Right renal pelvis (tissue), 4 donors: ENCODE measurements at places on chromosomes 4 and X.
A peak's percentile ranks its signal among the peaks of the same experiment; 100 is the strongest.

DNA sequence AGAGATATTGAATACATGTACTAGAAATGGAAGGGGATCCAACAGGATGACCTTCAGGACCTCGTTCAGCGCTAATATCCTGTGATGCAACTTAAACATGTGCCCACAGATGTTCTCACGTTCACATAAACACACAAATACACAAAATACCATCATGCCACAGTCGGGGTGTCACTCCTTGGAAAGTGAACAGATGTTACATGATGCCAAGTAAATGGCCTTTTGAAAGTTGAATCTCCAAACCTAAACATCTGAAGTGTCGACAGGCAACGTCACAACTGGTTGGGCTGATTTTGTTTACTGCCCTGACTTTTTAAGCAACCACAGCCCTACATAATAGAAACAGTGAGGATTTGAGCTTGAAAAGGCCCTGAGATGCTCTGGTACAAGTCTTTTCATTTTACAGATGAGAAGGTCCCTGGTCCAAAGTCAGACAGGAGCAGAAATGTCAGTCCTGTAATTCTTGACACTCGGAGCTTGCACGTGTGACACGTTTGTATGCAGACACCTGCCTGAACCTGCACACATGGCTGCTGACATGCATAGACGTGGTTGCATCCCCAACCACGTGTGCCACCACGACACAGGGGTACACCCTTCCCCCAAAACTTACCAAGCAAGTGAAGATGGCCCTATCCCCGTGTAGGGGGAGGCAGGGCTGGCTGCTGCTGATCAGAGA lies 23.5 kb upstream of the BCORL1 start:
- no peak for DNase-seq

GRCh38 chr4:10492464-10492863 lies 35.2 kb upstream of the ZNF518B start:
- no peak for DNase-seq

DNA sequence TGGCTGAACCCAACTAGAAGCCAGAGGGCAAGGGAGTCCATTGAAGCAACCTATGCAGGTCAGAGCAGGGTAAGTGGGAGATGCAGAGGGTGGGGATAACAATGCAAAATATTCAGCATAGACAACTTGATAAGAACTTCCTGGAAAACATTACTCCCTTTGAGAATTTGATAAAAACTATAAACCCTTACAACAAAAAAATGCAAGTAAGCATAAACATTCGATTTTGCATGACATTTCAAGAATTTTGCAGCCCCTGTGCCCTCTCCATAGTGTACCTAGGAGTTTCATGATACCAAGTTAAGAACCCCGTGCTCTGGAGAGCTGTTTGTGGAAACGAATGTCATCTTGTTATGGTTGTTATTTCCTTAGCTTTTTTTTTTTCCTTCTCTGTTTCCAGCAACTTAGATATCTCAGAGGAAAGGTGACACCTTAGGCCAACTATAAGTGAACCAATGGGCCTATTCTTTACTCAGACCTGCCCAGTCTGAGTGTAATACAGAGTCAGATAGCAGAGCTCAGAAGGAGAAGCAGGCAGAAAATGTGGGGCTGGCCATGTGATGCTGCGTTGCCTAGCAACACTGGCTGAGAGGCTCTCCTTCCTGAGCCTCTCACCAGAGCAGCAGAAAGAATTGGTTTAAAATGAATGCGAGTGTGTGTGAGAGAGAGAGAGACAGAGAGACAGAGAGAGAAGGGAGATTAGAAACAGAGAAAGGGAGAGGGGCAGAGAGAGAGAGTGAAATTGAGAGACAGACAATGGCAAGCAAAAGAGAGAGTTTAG lies 36.7 kb upstream of the GABRQ start:
- no peak for DNase-seq

DNA sequence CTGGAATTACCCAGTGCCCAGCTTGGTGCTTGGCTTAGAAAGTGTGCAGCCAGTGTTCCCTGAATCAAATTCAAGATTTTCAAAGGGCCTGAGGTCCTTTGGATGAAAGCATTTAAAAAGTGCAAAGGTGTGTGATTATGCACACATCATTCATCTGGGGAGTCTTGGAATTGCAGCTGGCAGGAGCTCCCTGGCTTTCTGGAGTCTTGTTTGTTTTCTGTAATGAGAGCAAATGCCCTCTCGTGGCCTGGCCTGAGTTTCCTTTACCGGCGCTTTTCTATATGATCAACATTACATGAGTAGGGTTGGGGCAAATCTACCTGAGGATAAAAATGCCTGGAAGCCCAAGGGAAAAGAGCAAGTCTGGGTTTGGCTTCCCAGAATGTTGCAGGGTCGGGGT lies 24.6 kb upstream of the SORCS2 start:
- no peak for DNase-seq

DNA sequence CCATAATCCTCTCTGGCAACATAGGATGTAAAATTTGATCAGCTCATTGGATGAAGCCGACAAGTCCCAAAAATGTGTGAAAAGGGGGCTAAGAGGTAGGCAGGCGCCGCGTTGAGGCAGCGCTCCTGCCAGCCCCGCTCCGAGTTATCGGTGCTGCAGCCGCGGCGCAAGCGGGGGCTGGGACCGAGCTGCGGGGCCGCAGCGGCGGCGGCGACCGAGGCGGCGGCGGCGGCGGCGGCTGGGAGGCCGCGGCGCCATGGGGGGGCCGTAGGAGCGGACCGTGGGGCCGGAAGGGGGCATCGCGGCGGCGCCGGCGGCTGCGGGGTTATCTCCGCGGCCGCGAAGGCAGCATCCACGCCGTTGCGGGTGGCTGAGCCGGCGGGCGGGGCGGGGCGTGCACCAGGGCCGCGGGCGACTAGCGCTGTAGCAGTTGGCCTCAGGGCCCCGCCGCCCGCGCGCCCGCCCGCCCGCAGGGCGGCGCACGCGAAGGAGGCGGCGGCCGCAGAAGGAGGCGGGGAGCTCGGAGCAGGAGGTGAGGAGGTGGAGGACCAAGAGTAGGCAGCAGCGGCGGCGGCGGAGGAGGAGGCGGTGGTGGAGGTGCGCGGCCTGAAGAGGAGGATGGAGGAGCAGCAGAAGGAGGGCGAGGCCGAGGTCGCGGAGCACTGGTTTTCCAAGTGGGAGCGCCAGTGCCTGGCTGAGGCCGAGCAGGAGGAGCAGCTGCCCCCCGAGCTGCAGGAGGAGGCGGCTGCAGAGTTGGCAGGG lies 126.0 kb upstream of the CXorf66 start:
- DNase-seq: no peak

DNA sequence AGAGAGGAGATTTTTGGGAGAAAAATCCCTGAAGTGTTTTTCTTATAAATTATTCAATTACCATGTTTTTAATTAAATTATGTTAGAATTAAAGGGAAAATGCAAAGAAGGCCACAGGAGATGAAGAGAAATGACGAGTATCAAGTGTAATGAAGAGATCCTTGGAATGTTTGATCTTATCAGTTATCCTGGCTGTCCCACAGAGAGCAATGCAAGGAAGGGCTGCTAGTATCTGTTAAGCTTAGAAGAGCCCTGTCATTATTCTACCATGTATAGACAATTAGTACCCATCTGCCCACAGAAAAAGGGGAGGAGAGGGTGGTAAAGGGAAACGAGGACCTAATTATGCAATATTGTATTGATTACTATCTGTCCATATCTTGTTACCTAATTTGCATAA lies 257.1 kb downstream of the BANK1 start:
- DNase-seq: no peak

DNA sequence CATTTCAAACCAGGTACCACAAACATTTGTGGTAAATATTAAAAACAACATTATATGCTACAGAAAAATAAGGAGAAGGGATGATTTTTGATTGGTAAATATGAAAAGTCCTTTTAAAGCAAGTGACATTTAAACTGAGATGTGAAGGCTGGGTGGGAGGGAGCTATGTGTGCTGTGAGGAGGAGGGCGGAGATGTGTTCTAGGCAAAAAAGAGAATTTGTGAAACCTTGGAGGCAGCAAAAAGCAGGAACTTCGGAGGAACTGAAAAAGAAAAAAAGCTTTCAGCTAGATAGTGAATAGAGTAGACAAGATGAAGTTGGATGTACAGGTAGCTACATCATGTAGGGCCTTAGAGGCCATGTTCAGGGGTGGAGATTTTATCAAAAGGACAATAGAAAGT lies 10.1 kb upstream of the ARAP2 start:
- no peak for DNase-seq

DNA sequence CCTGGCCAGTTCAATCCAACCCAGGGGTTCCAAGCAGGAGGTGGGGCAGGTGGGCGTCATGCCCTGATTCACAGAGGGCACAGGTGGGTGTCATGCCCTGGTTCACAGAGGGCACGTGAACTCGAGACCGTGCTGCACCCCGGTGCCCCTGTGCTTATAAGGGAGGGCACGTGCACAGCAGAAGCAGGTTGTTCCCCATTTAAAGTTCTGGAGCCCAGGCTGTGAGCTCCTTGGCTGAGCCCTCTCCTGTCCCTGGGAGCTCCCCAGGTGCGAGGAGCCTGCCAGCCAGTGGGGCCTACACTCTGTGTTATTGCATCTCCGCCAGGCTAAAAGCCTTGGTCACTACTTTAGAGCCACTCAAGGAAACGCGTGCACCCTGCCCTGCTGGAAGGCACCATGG lies 3.2 kb upstream of the CPZ start:
- DNase-seq: no peak

- no peak for DNase-seq
Measured at GRCh38 chr4:87410679-87411078, 11.7 kb upstream of the NUDT9 start.

DNA sequence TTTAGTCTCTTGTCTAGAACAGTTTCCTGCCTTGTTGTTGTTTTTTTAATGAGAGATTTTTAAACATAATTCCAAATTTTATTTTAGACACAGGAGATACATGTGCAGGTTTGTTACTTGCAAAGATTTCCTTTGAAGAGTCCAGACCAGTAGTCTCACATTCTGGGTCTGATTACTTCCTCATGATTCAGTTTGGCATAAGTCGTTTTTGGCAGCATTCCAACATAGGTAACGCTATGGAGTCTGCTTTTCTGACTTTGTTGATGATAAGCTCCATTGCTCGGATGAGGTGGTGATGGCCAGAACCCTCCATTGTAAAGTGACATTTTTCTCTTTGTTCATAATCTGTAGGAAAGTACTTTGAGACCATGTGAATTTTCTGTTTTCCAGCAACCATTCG lies 74.7 kb downstream of the CLCN4 start:
- DNase-seq: no peak

DNA sequence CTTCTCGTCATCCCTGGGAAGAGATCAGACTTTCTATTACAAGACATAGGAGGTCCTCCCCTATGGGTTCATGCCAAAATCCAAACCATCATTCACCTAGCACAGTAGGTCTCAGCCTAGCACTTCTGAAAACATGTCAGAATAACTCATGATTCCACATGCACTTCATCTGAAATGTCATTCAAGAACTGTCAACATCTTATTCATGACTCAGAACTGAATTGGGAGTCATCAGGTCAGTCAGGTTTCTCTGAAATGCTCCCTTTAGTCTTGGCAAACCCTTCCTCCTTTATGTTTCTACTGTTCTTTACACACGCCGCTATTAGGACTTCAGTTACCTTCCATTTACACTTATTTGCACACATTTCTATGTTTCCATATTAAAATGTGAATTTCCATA lies 67.2 kb downstream of the ANTXR2 start:
- DNase-seq: no peak

DNA sequence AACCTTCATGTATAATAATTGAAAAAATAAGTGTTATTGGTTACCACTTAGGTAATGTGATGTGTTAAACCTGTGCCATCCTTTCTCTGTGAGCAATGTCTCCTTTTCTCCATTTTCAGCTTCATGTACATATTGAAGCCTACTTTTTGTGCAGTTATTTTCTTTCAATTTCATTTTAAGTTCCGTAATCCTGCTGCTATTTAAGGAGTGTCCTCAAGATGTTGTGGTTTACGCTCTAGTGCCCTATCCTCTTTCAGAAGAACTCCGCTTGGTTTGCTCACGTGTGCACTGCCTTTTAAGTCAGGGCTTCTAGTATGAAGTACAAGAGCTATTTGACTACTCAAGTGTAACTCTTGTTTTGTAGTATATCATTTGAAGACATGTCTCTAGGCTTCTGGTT lies 2253.2 kb upstream of the TENM3 start:
- DNase-seq: peak; percentile 2

GRCh38 chr4:77629885-77630284 lies 24.3 kb downstream of the CXCL13 start:
- DNase-seq: no peak

- no peak for DNase-seq
Measured at GRCh38 chr4:123446865-123447474, 50.4 kb downstream of the SPRY1 start.

- no peak for DNase-seq
Measured at GRCh38 chr4:185213877-185214276, 4.5 kb downstream of the SNX25 start.

- no peak for DNase-seq
Measured at GRCh38 chrX:72735561-72735960, 21.5 kb upstream of the PHKA1 start.

DNA sequence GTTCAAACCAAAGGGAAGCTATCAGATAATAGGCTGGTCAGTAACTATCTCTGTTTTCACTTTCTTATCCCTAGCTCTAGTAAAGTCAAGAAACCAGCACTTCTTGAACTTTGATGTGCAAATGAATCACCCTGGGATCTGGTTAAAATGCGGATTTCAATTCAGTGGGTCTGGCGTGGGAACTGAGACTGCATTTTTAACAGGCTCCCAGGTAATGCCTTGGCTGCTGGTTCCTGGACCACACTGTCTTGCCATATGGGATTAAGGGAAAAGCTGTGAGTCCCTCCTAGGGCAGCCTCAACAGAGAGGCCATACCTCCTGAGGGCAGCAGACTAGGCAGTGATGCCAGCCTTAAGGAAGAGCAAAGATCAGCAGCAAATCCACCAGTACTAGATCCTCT lies 1.7 kb downstream of the RNF175 start:
- no peak for DNase-seq

DNA sequence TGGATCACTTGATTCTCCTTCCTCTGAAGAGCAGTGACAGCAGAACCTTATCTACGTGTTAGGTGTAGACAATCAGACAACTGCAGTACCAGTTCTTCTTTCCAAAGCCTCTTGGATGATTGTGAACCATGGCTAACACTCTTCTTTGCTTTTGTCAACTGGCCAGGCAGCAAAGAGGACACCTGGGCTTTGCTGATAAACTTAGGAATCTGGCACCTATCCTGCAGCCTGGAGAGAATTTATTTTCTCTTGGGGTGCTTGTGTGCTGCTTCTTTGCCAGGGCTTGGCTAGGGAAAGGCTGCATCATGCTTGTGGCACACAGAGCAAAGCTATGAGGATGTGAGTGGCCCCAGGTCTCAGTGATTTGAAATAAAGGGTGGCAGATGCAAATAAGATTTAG lies 77.4 kb downstream of the ANAPC4 start:
- no peak for DNase-seq

GRCh38 chrX:13386636-13387035 lies 66.8 kb upstream of the ATXN3L start:
- DNase-seq: no peak

- DNase-seq: no peak
Measured at GRCh38 chrX:14941301-14941700, 68.1 kb downstream of the MOSPD2 start.
